Brain (organoid and tissue), 16 donors: ENCODE measurements at places on chromosomes 16 and 17.
A peak's percentile ranks its signal among the peaks of the same experiment; 100 is the strongest.

DNA sequence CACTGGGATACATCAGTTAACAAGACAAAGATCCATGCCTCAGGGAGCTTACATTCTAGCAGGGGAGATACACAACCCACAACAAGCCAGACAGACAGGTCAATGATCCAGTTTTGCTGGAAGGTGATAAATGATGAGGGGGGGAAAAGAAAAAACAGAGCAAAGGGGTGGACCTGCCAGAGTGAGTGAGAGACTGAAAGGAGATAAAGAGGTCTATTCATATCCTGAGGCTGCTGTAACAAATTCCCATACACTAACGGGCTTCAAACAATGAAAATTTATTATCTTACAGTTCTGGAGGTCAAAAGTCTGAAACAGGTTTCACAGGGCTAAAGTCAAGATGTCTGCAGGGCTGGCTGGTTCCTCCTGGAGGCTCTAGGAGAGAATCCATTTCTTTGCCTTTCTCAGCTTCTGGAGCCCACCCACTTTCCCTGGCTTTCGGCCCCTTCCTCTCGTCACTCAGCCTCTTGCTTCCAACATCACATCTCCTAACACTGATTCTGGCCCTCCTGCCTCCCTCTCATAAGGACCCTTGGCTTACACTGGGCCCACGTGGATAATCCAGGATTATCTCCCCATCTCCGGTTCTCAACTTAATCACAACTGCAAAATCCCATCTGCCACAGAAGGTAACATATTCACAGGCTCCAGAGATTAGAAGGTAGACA is 81.5 kb downstream of the GAS7 start:
- DNase-seq, result no peak

GRCh38 chr17:14225254-14225980 is 11.2 kb downstream of the CDRT15 start:
- DNase-seq, result peak; percentile 27

DNA sequence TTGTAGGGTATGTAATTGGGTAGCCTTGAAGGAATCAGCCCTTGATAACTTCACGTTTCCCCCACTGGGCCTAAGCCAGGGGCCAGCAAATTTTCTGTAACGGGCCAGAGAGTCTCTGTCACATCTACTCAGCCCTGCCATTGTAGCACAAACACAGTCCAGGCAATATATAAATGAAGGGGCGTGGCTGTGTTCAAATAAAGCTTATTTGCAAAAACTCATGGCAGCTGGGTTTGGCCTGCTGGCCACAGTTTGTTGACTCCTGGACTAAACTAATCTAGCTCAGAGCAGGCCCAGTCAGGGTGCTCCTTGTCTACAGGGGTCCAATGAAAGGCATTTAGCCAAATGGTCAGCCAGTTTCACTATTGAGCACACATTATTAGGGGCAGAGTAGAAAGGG is 141.6 kb downstream of the CCDC182 start:
- no peak for DNase-seq

GRCh38 chr17:4425398-4425797 is 8.3 kb upstream of the SPNS3 start:
- DNase-seq, result no peak

- no peak for DNase-seq
These were observed 25.9 kb downstream of the OGFOD1 start for GRCh38 chr16:56477096-56477878.

- DNase-seq, result no peak
These were observed 18.5 kb upstream of the CPD start for GRCh38 chr17:30360086-30360808.

DNA sequence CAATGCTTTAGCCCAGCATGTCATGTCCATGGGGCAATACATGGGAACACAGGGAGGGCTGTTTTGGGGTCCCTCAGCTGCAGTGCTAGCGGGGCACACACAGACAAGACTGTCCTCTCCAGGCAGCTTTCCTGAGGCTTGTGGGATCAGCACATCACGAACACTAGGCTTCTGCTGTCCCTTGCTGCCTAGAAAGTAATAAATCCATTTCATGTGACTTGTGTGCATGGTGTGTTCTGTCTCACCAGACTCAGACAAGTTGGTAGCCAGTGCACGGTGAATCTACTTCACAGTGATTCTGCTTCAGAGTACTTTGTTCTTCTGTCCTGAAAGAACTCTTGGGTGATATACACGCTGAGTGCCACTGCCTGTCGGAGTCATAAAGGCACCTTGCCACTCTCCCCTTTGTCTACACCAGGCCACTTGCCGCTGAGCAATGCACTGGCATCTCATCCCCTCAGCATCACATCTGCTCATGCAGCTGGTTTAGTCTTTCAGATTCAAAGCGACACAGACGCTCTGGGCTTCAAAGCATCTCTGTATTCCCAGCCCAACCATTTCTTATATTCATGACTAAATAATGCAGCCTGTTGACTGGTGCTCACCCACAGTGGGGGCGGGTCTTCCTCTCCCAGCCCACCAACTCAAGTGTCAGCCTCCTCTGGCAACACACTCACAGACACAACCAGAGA is 95.2 kb upstream of the COX10 start:
- peak; percentile 34 for DNase-seq

DNA sequence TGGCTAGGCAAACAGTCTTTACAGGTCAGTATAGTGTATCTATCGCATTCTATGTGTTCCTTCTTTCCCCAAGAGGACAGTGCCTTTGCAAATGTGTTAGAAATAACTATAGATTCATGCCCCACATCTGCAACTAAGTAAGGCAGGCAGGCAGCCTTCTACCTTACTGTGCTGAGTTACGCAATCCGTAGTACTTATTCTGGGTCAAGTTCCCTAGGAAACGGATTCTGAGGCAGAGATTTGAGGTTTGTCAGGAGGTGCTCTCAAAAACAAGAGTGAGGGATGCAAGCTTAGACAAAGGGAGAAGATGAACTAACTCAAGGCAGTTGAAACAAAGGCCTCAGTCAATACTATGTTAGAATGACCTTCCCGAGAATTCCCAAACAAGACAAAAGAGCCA is 12.7 kb upstream of the ANKFY1 start:
- no peak for DNase-seq

DNA sequence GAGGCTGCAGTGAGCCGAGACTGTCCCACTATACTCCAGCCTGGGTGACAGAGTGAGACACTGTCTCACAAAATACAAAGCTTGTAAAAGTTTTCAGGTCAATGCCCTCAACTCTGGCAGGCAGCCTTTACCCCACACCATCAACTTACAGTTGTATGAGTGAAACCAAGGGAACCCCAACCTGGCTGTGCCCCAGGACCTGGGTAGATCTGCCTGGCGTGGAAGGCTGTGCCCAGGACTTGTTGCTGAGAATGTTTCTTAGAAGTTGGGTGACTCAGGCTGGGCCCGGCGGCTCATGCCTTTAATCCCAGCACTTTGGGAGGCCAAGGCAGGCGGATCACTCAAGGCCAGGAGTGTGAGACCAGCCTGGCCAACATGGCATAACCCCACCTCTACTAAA is 7.8 kb downstream of the CES3 start:
- DNase-seq, result no peak

GRCh38 chr17:4411201-4411600 is 22.5 kb upstream of the SPNS3 start:
- DNase-seq, result no peak

DNA sequence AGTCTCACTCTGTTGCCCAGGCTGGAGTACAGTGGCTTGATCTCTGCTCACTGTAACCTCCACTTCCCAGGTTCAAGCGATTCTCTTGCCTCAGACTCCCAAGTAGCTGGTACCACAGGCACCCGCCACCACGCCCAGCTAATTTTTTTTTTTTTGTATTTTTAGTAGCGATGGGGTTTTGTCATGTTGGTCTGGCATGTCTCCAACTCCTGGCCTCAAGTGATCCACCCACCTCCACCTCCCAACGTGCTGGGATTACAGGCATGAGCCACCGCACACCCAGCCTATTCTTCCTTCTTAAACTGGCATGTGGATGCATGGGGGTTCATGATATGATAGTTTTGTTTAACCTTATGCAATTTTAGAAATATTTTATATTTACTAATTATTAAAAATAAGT is 39.4 kb upstream of the VWA3A start:
- DNase-seq, result no peak

GRCh38 chr17:4789951-4790704 is 1.4 kb downstream of the GLTPD2 start:
- peak; percentile 95 for DNase-seq

- DNase-seq, result no peak
These were observed 8.4 kb upstream of the CLEC18A start for GRCh38 chr16:69942627-69943170.

GRCh38 chr17:16199093-16199492 is 16.2 kb downstream of the NCOR1 start:
- no peak for DNase-seq

GRCh38 chr17:67642488-67642887 is 75.2 kb upstream of the NOL11 start:
- DNase-seq, result peak; percentile 34

- no peak for DNase-seq
These were observed 341.0 kb upstream of the EEF2KMT start for GRCh38 chr16:5438591-5438990.

DNA sequence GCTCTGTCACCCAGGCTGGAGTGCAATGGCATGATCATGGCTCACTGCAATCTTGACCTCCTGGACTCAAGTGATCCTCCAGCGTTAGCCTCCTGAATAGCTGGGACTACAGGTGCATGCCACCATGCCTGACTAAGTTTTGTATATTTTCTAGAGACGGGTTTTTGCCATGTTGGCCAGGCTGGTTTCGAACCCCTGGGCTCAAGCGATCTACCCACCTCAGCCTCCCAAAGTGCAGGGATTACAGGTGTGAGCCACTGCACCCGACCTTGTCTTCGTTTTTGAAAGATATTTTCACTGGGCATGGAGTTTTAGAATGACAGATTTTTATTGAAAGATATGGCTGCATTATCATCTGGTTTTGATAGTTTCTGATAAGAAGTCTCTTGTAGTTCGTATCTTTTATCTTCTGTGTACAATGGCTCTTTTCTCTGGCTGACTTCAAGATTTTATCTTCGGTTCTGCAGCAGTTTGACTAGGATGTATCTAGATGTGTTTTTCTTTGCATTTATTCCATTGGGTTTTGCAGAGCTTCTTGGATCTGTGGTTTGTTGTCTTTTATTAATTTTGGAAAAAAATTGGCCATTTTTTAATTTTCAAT is 14.6 kb downstream of the ADGRG5 start:
- no peak for DNase-seq

DNA sequence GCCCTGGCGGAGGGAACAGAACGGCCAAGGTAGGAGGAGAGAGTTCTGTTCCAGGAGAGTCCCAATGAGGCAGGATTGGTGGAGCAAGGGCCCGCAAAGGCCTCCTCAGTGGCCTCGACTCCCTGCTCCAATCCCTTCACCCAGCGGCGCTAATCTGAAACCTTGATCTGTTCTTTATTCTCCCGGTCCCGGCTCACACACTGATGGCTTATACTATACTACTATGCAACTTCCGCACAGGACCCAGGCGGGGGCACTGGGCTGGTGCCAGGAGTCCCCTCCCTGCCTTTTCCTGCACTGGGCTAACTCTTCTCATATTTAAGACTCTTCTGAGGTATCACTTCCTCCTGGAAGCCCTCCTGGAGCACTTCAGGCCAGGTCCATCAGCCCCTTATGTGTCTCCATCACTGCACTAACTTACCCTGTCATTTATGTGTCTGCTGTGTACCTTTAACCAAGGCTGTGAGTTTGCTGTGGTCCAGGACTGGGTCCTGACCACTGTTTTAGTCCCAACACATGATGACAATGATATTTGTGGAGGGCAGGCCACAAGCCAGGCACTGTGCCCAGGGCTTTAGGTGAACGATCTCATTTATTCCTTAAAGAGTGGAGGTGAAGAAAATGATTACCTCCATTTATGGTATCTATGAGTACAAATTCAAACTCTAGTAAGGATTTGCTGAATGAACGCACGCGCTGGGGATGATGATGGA is 6.8 kb downstream of the CCDC102A start:
- no peak for DNase-seq

DNA sequence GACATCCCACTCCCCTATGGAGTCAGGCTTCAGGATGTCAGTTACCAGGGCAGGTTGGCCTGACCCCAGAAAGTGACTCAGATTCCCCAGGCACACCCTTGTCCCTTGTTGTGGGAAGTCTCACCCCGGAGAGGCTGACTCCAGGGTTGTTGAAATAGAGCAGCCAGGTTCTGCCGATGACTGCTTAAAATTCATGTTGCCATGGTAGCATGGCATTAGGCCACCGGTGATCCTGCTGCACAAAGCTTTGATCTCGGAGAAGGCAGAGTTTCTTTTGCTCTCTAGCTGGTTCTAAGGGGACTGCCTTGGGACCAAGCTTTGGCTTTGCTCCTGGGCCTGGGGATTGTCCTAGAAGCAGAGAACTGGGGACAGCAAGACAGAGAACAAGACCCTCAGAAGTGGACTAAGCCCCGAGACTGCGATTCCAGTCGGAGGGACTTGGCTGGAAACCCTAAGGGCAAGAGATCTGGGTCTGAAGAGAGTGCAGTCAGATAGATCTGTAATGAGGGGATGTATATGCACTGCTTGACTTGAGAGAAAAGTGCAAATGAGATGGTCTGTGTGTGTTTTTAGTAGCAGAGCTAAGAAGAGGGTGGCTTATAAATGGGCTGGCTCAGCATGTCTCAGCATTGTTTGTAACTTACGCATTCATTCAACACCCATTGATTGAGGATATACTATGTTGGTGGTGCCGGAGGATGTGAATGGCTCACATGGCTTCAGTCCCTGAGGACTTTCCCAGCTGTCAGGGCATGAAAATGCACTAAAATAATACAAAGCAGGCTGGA is 106.9 kb downstream of the RGS9 start:
- peak; percentile 94 for DNase-seq

- DNase-seq, result no peak
These were observed 4.8 kb upstream of the ZNF469 start for GRCh38 chr16:88377961-88378360.

DNA sequence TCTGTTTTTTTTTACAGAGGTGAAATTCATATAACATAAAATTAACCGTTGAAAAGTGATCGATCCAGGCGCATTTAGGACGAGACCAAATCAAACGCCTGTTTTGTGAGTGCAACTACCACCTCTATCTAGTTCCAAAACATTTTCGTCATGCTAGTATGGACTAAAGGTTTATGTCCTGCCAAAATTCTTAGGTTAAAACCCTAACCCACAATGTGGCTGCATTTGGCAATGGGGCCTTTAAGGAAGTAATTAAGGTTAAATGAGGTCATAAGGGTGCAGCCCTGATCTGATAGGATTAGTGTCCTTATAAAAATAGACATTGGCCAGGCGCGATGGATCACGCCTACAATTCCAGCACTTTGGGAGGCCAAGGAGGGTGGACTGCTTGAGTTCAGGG is 32.8 kb upstream of the RCVRN start:
- DNase-seq, result no peak

GRCh38 chr17:15920758-15921239 is 24.1 kb upstream of the ADORA2B start:
- DNase-seq, result no peak

DNA sequence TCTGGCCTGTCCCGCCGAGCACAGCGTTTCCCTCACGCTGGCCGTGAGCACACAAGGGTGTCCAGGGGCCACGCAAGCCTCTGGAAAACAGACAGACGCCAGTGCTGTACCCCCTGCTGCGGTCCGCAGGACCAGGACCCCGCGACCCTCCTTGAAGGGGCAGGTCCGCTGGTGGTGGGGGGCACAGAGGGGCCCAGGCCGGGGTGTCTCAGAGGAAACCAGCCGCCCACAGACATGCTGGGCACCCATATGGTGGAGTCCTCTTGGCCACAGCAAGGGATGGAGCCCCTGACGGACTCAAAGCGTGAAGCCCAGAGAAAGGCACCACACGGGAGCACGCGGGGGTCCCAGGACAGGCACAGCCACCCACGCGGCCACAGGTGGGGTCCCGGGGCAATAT is 34.4 kb downstream of the METRNL start:
- no peak for DNase-seq
